ENCODE measurements at places on chromosomes 6 and 20.

DNA sequence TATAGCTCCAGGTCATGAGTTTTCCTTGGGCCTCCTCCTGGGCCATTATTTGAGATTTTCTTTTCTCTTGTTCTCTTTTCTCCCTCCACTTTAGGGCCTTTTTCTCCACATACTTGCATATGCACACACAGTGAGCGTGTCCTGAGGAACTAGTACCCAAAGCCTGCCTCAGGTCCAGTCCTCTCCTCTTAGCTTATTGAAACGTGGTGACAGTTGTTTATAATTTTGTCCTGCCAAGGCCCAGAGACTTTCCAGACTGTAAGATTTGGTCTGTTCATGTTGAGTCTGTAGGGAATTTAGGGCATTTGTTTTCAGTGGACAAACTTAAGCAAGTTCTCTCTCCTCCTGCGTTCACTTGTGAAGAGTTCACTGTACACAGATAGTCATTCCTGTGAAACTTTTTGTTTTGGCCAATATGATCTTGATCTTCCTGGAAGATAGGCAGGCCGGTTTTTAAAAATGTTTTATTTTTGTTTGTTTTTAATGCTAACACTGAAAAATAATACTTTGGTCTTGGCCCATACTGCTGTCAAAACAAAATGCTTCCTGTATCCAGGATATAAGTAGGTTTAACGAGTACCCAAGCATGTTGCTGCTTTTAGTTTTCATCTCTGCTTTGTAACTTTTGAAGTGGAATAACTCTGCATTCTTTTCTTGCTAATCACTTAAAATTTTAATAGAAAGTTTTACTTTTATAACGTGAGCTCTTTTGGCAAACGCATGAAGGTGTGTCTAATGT, 20.7 kb downstream of the LRRC1 start:
- no peak for DNase-seq

GRCh38 chr20:38673725-38674091, 50.6 kb upstream of the SLC32A1 start:
- no peak for DNase-seq

- no peak for DNase-seq
These were observed 65.5 kb downstream of the TSHZ2 start for GRCh38 chr20:53037621-53038020.

- no peak for DNase-seq
These were observed 226.9 kb downstream of the TTLL2 start for GRCh38 chr6:167551628-167552257.

GRCh38 chr20:610130-611046, at the start of gene TCF15:
TCF15 (minus strand) TSS chr20:610309; CDS start chr20:610237, 72 bp downstream.
- DNase-seq = no peak

GRCh38 chr6:55918639-55919038, 43.2 kb upstream of the BMP5 start:
- DNase-seq = no peak

DNA sequence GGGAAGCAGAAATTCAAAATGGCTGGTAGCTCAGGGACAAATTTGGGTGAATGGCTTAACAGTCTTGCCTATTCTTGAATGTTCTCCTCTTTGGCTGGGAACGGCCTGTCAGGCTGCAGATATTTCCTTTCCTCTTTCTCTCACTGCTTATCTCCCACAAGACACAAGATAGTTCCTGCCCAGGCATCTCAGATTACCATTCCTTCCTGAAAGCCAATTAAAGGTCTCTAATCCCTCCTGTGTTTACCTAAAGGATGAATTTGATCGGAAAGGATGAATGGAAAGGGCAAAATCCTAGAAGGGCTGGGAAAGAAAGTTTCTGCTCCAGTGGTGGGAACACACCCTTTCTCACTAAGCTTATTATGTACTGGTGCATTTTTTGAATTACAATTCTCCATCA, 95.9 kb upstream of the JAG1 start:
- no peak for DNase-seq

DNA sequence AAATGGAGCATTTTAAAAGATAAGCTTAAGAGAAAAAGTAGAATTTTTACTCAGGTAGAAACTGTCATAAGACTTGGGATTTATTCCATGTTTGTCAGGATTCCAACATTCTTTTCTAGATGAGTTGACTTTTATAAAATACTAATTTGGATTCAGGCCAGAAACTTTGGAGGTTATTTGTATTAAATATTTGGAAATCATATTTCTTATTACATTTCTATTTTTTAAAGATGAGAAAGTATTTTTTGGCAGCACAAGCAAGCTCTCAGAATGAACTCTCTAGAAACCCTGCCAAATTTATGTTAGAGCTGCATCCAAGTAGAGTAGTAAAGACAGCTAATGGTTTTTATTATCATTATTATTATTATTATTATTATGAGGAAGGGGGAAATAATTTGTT, 1014.9 kb upstream of the GJE1 start:
- DNase-seq = no peak

- no peak for DNase-seq
These were observed 131.5 kb downstream of the MACROD2 start for GRCh38 chr20:14126856-14127255.

- DNase-seq = no peak
These were observed 4.7 kb downstream of the JPH2 start for GRCh38 chr20:44182135-44182765.
